Forelimb muscle (tissue), 1 donor: ENCODE measurements at places on chromosomes 12 and 14. TPM values are rescaled to one million over a fixed set of nuclear protein-coding genes. Genes with fewer than 3 reads are reported as not detected.

DNA sequence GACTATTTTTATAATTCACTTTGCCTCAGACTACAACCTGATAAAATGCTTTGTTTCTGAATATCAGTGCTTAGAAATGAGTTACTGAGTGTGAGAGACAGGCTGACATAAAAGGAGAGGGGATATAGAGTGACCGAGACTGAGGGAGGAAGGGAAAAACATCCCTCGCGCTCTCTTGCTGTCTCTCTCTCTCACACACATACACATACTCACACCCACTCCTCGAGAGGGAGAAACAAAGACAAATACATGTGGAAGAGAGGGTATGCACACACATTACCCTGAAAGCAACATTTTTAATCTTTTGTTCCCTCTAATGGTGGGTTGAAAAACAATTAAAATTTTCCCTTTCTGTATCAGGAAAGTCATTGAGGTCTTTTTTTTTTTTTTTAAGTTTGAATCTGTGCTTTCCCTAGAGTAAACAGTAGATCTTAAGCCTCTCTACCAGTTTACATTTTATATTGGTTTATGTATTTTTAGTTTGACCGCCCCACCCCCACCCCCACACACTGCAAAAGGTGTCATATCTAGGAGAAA lies 45.3 kb downstream of the FRS2 start:
- no peak for DNase-seq

- peak; percentile 41 for DNase-seq
Measured at GRCh38 chr14:33839193-33840076, 111.4 kb downstream of the EGLN3 start.

- no peak for DNase-seq
Measured at GRCh38 chr14:21001218-21001617, 2.1 kb downstream of the SLC39A2 start.

DNA sequence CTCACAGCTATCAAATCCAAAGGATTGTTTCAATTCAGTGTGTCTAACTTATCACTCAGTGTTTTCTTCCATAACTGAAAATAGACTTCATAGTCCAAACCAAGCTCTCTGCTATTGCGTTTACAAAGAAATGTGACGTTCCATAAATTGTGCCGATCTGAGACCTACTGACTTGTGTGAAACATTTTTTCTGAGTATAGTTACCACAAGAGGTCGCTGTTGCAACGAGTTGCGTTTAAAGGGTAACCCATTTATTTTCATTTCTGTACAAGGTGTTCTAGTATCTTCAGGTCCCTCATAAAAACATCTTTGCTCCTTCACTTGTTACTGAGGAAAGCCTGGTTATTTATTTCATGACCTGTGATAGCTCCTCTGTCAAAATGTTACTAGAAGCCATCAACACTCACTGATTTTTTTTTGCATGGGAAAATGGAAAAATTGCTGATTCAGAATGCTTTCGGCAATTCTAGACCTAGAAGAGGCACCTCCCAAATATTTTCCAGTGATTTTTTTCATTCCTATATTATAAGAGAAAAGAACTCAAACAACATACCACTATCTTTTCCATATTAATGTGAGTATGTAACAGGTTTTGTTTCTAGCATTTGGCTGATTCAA lies 60.9 kb upstream of the OR4E1 start:
- no peak for DNase-seq

- DNase-seq: no peak
Measured at GRCh38 chr14:99479160-99479905, 1.3 kb downstream of the SETD3 start.

DNA sequence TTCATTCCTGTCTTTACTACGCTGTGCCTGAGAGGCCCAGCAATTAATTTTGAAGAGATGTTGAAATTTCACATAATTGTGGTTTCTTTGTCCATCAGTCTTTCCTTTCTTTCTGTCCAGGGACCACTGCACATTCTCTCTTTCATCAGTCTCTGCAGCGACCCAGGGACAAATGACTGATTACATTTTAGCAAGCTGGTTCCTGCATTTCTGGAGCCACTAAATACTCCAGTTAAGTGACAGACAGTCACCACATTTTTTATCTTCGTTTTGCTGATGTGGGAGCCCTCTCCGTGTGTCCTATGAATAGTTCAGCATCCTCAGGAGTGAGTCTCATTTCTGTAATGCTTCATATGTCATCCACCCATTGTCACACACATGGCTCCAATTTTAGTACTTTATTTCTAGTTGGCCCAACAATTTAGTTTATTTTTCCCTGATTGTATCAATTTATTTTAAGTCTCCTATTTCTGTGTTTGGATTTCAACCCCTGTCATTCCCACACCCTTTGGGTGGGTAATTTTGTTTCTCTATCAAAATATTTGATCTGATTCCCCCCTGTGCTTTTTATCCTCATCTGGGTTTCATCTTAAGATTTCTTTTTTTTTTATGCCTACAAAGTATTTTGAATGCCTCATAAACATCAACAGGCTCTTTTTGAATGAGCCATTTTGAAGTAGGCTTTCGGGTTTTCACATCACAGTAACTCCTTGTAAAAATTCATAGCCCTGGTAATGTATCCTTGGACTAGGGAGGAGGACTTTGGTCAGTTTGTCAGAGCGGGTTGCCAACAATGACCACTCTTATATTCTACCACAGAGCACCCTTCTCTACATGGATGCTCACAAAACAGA lies 1196.5 kb downstream of the GALC start:
- DNase-seq: no peak

DNA sequence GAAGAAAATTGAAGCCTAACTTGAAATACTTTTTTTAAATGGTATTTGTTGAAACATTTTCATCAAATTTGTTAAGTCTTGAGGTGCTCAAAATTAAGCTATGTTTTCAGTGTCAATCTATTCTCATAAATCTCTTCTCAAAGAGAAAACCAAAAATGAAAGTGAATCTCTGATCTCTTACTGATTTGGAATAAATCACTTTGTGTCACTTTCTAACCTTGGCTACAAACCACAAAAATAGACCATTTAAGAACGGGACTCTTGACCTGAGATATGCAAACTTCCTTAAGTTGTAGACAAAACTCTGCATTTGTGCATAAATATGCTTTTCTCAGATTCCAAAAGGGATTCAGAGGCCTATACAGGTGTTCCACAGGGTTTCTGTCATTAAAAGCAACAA lies 192.9 kb downstream of the SEC23A start:
- DNase-seq: no peak

- no peak for DNase-seq
Measured at GRCh38 chr12:9034095-9034494, 44.7 kb downstream of the KLRG1 start.

DNA sequence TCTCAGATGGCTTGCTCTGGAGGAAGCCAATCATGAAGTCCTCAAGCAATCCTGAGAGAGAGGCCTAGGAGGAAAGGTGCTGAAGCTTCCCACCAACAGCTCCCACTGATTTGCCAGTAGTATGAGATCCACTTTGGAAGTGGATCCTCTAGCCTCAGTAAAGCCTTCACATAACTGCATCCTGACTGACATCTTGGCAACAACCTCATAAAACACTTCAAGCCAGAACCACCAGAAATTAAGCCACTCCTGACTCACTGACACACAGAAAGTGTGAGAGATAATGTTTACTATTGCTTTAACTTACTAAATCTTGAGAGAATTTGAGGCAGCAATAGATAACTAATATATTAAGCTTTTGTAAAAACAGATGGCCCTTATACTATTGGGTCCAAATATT lies 11.7 kb upstream of the TMX1 start:
- no peak for DNase-seq

DNA sequence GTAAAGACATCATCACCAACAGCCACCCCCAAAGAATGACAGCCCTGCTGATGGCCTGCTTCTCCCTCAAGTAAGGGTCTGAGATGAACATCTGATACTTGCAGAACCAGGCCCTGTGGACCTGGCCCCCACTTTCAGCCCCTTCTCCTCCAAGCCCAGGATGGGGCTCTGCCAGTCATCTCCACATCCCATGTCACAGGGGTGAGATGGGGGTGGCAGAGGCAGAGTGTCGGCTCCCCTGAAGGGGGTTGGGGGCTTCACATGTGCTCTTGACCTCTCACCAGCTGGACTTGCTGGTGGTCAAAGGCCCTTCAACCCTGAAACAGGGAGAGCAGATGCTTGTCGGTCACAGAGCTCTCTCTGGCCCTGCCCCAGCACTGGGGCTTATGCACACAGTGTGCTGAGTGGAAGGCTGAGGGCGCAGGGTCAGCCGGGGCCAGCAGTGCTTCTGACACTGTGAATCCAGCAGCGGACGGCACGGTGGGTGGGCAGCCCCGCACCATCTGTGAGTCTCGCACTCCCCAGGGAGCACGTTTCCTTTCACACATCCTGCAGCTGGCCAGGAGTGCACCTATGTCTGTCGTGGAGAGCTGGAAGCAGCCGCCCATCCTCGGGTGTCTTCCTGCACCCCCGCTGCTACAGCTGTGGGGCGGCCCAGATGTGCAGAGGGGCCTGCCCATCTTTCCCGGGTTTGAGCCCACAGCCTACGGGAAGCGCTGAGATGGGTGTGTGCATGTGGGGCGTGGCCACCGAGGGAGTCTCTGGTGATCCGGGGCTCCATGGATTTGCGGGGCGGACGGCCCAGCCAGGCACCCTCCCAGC lies 94.3 kb downstream of the ADGRD1 start:
- DNase-seq: no peak

GRCh38 chr14:67232066-67232465 lies 9.2 kb upstream of the PALS1 start:
- no peak for DNase-seq

GRCh38 chr12:81998761-81999378 lies 239.7 kb upstream of the PPFIA2 start:
- no peak for DNase-seq

DNA sequence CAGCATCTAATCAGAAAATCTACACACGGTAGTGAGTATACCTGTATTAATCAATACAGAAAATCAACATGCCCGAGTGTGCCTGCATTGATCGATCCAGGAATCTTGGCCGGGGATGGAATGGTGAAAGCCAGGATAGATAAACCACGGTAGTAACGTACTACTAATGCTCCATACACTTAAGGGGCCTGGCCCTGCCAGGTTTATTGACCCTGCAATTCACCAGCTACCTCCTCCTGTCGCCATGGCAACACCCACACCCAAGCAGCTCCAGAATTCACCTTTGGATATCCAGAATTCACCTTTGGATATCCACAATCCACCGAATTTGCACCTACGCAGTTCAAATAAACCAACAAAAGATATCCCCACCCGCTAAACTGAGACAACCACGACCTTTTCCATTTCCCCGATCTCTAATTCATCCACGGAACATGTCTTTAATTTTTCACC lies 14.8 kb upstream of the CALM1 start:
- DNase-seq: no peak

- DNase-seq: no peak
Measured at GRCh38 chr12:2627076-2627834, 167.5 kb upstream of the FKBP4 start.

GRCh38 chr12:119204671-119205285 lies 26.0 kb downstream of the HSPB8 start:
- DNase-seq: no peak

DNA sequence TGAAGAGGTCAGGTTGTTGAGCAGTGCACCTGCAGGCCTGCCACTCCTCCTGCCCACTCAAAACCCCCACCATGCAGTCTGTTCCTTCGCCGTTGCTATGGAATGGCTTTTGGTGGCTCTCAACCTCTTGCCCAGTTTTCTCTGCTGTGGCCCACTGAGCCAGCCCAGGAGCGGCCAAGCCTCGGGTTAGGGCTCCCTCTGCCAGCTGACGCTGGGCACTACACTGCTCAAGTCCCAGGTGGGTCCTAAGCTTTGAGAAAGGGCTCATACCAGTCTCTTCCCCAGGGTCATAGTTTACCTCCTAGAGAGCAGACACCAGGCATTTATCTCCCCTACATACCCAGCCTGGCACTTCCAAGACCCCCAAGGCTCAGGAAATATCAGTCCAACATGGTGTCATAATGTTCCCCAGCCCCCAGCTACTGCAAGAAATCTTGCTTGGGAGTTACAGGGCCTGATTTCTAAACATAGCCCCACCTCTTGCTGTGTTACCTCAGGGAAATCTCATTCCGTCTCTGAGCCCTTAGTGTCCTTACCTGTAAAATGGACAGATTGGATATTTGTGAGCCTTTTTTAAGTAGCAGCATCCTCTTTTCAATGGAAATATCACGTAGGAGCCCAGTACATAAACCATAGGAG lies 59.4 kb downstream of the TSPAN11 start:
- DNase-seq: no peak

GRCh38 chr14:81886588-81886987 lies 352.9 kb upstream of the SEL1L start:
- DNase-seq: no peak

DNA sequence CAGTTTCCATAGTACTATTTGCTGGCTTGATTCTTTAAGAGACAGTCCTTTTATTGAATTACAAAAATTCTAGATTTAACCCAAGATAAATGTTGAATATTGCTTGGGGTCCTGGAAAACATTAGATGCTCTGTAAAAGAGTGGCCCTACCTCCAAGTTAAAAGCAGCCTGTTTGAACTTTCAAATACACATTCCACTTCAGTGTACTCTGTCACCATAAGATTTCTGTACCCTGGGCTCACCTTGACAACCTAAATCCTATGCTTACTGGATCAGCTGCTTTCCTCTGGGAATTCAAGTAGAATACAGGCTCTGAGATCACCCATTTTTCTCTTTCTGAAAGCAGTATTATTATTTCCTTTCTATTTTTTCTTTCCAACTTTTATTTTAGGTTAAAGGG lies 107.7 kb upstream of the DCN start:
- DNase-seq: no peak

TRMT5 gene
- 16.0 TPM for polyA plus RNA-seq

AMDHD1 gene
- 0.18 TPM for polyA plus RNA-seq

GPRC5A gene
- 1.9 TPM for polyA plus RNA-seq

TULP3 gene
- 24.1 TPM for polyA plus RNA-seq

BHLHE41 gene
- polyA plus RNA-seq: 2.6 TPM
